Fibroblast of lung (primary cell): ENCODE measurements at places on chromosomes 5 and 9.
A peak's percentile ranks its signal among the peaks of the same experiment; 100 is the strongest.

DNA sequence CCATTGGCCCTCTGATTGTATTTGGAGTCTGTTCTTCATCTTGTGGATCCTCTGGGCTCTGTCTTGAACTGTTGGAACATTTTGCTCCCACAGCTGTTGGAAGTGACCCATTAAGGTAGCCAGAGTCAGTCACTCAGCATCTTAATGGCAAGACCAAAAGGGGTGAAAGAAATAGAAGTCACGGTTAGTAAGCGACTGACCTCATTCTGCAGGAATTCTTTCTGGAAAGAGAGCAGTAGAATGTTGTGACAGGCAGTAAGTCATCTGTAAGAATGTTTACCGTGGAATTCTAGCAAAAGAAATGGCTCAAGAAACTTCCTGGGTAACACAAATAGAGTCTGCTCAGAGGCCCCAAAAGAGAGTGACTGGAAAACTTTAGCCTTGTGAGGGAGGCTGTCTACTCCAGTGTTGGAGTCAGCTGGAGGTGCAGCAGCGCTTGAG is 28.6 kb upstream of the TNC start:
- DNase-seq = peak; percentile 90

- DNase-seq = no peak
Observed at GRCh38 chr5:139494832-139495231, 12.3 kb upstream of the STING1 start.

GRCh38 chr9:103661663-103662062 is 432.4 kb upstream of the SMC2 start:
- no peak for DNase-seq

DNA sequence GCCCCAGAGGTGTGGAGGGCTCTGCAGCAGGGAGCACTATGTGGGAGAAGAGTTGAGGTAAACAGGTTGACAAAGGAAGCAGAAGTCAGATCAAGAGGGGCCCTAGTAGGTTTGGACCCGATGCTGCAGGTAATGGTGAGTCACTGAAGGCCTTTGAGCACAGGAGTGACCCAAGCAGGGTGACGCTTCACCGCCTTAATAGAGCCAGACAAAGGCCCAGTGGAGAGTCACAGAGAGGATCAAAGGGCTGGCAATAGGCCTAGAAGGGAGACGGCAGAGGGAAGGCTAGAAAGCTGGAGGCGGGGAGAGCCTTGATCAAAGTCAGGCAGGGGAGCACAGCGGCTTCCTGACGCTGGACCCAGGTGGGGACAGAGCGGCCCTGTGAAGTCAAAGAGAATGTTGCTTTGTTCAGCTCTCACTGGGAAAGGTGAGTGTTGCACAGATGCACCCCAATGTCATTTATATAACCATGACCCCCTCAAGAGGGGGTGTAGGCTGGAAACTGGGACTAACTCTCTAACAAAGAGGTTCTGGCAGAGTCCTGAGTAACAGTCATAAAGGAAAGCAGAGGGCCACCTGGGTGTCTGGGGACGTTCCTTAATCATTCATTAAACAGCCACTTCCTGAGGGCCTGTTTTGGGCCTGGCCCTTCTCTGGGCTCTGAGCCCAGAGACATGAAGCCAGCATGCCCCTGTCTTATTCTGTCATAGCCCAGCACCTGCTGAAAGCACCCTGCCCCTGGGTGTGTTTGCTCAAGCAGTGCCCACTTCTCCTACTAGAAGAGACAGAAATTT is 9.8 kb upstream of the CPLX2 start:
- DNase-seq = no peak

GRCh38 chr9:74041588-74041987 is 455.5 kb upstream of the RORB start:
- DNase-seq = no peak

- DNase-seq = peak; percentile 70
Observed at GRCh38 chr5:159616952-159617351, 286.7 kb upstream of the IL12B start.

DNA sequence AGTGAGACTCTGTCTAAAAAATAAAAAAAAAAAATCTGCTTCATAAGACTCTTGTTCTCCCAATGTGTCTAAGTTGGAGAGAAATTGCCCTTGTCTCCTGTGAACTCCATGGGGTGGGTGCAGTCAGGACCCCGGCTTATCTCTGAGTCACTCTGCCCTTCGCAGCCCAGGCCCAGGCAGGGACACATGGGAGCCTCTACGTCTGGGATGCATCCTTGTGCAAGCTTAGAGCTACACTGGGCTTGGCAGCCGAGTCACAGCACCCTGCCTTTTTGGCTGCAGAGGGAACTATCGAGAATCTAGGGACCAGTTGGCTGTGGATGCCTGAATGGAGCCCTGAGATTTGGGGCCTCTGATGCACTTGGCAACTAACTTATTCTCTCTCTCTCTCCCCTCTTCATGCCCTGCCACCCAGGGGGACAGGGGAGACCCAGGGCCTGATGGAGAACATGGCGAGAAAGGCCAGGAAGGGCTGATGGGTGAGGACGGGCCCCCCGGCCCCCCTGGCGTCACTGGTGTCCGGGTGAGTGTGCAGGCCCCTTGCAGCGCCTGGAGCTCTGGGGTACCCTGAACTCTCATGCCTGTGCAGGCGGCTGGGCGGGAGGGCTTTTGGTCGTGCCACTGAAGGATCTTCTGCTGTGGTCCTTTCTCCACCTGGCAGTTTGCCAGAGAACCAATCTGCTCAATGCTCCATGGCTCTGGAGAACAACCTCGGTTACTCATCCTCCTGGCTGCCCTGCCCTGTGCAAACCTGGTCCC is 47.5 kb upstream of the ORM1 start:
- no peak for DNase-seq

DNA sequence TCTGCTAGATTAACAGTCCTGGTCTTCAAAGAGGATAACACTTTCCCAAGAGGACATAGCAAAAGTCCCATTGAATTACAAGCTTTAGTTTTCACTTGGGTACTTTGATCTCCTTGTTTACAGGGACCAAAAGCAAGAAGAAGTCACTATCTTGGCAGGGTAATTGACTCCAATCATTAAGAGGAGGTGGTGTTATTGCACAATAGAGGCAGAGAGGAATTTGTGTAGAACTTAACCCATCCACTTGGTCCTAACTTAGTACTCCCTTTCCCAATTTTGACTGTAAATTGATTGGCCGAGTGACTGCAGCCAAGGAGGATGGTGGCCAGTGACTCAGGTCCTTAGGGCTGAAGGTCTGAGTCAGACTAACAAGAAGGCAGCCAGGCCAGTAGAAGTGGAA is 9.3 kb upstream of the TRPC7 start:
- DNase-seq = no peak
